ENCODE measurements at places on chromosomes 6 and 20.

DNA sequence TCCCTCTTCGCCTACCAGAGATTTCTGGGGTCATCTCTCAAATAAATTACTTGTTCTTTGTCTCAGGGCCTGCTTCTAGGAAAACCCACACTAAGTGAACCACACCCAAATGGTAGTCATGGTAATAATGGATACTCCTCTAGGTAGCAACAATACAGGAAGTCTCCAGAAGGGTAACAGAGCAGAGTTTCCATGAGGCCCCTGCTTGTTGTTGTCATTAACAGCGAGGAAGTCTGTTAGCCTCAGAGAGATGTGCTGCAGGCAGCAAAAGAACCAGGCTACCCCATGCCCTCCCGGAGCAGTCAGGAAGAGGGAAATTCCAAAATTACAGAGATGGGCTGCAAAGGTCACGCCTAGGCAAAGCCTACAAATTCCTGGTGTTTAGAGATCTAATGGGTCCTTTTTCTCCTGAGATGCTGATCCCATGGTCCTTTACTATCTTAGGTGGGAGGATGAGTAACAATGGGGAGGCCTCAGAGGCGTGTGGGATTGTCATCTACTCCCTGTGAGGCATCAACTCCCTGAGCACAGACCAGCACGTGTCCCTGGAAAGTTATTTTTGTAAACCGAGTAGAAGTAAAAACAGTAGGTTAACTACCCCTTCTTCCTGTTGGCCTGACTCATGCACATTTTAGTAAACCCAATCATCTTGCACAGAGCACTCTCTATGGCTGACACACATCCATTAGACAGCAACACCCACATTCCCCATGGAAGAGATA is 10.1 kb downstream of the ISM1 start:
- no peak for DNase-seq

DNA sequence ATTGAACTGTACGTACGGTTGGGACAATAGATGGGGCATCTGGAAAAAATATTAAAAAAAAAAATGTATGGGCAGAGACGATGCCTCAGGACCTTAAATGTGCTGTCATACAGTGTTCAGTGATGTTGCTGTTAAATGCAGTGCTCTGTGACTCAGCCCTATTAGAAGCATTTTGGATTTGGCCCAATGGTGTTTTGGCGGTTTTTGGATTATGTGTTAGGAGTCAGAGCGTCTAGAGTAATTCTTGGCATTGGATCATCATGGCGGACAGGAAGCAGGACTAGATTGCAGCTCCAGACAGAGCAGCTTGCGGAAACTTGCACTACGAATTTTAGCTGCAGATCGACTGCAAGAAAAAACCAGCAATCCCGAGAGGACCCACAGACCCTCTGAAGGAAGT is 280.0 kb downstream of the SOX4 start:
- no peak for DNase-seq

GRCh38 chr6:141677598-141678211 is 455.0 kb upstream of the GJE1 start:
- peak; percentile 53 for DNase-seq

DNA sequence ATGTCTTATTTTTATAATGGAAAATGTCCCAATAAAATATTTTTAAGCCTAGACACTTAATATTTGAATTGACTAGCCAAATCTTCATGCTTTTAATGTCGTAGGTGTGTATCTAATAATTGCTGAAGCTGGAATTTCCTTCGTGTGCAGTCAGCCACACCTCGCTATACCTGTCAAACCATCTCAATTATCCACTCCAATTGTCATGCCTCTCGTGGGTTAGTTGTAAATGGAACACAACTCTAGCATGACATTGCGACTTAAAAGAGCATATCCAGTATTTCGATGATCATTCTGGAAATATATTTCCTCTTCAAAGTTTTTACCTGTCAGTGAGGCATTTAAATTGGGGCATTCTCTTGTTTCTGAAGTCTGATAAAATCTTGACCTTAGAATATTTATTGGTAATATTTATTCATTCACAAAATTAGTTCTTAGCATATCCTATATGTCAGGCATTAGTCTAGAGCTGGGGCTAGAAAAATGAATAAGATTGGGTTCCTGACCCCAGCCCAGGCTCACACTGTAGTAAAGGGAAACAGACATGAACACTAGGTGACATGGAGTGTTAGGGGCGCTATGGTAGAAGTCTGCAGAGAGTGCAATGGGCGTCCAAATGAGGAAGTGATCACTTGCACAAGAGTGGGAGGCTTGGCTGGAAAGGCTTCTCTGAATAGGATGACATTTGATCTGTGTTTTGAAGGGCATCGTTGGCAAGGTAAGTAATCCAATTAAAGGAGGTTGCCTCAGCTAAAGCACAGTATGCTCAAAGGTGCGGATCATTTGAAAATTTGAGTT is 11.0 kb upstream of the CFAP206 start:
- no peak for DNase-seq

DNA sequence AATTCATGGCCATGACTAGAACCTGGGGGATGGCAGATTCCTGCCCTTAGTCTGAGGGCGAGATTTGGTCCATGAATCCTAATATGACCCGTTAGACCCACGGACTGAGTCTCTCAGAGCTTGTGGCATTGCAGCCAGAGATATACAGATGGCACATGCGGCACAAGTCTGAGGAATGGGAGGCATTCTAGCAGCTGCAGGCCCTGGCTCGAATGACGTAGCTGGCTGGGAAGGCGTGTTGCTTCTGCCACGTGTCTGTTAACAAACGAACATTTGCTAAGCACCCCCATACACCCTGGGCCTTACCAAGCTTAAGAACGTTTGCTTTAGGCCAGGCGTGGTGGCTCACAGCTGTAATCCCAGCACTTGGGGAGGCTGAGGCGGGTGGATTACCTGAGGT is 68.0 kb downstream of the CD164 start:
- DNase-seq = no peak

- DNase-seq = no peak
Observed at GRCh38 chr20:62969179-62969760, 16.8 kb downstream of the SLC17A9 start.

- no peak for DNase-seq
Observed at GRCh38 chr6:96563853-96564252, 925 bp downstream of the FHL5 start.

DNA sequence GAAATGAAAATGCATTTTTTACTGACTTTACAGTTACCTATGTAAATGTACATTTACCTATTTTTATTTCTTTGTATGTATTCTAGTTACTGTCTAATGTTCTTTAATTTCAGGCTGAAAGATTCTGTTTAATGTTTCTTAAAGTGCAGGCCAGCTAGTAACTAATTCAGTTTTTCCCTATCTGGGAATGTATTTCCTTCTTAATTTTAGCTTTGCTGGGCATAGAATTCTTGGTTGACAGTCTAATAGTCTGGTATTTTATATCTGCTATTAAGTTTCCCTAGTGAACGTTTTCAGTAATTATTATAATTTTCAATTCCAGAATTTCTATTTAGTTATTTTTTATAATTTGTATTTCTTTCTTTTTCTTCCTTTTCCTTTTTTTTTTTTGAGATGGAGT is 186.0 kb upstream of the NOX3 start:
- no peak for DNase-seq

GRCh38 chr6:167163476-167164011 is 5.8 kb upstream of the GPR31 start:
- no peak for DNase-seq

- no peak for DNase-seq
Observed at GRCh38 chr6:120604510-120604909, 729.8 kb downstream of the TBC1D32 start.

- no peak for DNase-seq
Observed at GRCh38 chr6:35370124-35370741, 27.9 kb downstream of the PPARD start.

GRCh38 chr20:51423810-51424209 is 118.7 kb downstream of the NFATC2 start:
- no peak for DNase-seq

DNA sequence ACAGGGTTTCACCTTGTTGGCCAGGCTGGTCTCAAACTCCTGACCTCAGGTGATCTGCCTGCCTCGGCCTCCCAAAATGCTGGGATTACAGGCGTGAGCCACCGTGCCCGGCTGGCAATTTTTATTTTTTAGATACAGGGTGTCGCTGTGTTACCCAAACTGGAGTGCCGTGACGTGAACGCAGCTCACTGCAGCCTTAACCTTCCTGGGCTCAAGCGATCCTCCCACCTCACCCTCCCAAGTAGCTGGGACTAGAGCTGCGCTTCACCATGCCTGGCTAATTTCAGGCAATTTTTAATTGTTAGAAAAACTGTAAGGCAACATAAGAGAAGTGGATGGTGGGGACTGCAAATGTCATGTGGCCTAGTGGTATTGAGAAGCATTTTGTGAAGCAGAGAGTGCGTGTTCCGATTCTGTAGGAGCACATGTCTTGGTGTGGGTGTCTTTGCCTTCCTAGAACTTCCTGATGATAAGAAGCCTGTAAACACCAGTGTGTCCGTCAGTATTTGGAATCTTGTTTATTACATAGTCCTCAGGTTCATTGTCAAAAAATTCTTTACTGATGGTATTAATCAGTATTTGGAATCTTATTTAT is 18.0 kb downstream of the JARID2 start:
- no peak for DNase-seq

DNA sequence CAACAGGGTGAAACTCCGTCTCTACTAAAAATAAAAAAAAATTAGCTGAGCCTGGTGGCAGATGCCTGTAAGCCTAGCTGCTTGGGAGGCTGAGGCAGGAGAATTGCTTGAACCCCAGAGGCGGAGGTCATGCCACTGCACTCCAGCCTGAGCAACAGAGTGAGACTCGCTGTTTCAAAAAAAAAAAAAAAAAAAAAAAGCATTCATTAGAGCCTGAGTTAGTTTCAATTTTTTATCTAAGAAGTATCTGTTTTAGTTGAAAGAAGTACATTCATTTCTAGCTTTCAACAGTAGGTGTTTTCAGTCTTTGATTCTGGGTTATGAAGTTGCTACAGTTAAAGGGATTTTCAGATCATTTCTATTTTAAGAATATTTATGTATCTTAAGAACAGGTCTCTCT is 42.2 kb downstream of the ZNF292 start:
- DNase-seq = no peak

Data from NCI-H524 (cell line).